NCI-H69 (cell line): ENCODE measurements at places on chromosomes 4 and X.

GRCh38 chr4:1502976-1503375 lies 96.7 kb upstream of the NKX1-1 start:
- DNase-seq = no peak

DNA sequence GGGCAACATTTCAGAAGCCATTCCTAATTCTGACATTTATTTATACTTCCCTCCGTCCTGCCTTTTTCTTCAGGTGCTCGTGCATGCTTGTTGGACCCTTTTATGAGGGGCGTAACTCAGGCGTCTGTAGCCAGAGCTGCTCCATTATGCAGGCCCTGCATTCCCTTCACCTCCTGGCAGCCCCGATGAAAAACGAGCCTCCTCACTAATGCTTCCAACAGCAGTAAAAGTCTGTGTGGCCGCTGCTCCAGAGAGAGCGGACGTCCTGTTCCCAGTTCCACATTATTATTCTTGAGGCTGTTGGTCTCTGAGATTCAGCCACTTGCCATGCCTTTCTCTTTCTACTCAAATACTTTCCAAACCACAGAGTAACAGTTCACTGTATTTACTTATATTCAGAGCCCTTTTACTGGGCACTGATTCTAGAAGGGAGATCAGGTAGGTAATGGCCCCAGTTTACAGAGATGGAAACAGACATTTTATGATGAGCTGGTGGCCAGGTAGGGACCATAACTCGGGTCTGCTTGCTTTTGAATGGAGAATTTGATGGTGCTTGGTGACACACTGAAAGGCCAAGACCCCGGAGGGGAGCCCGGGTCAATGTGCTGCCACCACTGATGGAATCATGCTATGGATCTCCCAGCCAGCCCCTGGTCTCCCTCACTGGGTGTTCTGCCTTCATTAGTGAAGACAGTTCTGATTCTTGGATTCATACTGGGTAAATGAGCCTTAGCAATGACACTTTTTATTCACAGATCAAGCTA lies 101.0 kb downstream of the GATB start:
- DNase-seq = no peak

DNA sequence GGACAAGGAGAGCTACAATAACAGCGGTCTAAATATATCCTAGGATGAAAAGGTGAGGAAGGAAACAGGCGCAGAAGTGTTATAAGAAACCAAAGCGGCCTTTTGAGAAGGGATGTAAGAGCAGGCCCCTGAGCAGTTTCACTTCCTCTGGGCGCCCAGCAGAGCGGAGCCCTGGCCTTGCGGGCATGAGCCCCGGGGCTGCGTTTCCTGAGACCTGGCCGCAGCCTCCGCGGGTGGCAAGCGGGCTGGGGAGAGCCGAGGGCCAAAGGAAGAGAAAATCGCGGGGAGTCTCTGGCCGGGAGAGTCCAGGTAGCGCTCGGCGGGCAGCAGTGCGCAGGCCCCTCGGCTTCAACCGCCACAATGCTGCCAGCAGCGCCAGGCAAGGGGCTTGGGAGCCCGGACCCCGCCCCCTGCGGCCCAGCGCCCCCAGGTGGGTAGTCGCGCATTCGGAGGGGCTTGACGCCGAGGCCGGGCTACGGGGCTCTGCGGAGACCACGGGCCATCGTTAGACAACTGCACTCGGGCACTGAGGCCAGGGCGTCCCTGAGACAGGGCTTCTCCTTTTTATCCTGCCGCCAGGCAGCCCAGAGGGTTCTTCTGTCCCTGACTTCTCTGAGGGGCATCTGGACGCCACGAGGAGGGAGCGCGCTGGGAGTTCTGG lies at the start of gene BANK1:
Gene BANK1 (plus strand): TSS at position 210 of the 661 bp plus-strand sequence. CDS start 151 bp downstream, at position 361.
- peak; percentile 89 for DNase-seq

GRCh38 chr4:87240341-87240740 lies 19.9 kb upstream of the KLHL8 start:
- DNase-seq = peak; percentile 89

DNA sequence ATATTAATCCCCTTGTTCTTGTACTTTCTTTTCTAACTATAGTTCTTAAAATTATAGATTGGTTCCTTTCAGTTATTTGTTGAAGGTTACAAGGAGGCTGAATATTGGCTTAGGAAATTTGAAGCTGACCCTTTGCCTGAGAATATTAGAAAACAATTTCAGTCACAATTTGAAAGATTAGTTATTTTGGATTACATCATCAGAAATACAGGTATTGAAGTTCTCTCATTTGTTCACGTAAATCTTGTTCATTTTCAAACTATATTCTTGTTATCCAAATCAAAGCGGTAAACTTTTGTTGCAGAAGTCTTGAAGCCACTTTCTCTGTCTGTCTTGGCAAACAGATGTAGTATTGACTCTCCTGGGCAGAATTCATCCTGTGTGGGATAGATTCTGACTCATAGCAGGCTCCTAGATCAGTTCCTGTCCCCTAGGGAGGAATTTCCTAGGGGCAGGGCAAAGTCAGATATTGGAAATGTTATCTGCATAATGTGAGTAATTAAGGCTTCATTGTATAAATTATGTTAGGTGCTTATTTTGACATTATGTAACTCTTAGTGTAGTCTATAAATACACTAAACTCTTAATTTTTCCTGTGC lies 25.2 kb downstream of the PI4K2B start:
- no peak for DNase-seq

DNA sequence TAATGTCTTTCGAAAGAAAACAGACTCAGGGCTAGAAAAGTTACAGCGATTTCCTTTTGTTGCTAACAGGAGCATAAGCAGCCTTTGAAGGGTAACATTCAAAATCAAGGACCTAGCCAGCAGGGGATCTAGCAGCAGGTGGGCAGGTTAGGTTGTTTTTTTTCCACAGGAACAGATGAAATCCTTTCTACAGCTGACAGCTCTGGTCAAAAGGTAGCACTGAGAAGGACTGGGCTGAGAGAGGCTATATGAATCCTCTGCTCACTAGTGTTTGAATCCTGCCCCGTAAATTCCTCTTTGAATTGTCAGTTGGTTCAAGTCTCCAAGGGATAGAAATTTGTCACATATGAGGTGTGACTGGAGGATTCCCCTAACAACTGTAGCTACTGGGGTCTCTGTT lies 188.2 kb downstream of the SH2D1A start:
- no peak for DNase-seq

- no peak for DNase-seq
These were observed 5.8 kb upstream of the TMEM271 start for GRCh38 chr4:581753-582361.

DNA sequence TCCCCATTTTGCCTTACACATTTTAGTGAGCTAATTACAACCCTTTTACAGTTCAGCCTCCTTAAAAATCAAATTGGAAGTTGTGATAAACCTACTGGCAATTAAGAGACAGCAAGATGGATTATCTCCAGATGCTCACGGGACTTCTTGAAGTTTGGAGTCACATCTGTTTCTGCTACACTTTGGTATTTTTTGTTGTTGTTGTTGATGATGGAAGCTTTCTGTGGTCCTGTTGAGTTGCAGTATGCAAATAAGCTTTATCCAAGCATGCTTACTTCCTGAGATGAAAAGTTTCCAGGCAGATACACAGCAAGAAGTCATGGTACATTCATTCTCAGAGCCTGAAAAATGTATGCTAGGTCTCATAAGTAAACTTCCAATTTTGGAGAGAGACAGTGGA lies 670.0 kb upstream of the AMOT start:
- no peak for DNase-seq

GRCh38 chr4:38980903-38981676 lies 51.1 kb downstream of the TMEM156 start:
- no peak for DNase-seq

- DNase-seq = peak; percentile 79
These were observed 330.5 kb upstream of the AADAT start for GRCh38 chr4:170420255-170420693.

- no peak for DNase-seq
These were observed 237.8 kb upstream of the ANXA3 start for GRCh38 chr4:78313754-78314120.

- peak; percentile 2 for DNase-seq
These were observed 296.8 kb upstream of the PABPC5 start for GRCh38 chrX:91137883-91138282.

DNA sequence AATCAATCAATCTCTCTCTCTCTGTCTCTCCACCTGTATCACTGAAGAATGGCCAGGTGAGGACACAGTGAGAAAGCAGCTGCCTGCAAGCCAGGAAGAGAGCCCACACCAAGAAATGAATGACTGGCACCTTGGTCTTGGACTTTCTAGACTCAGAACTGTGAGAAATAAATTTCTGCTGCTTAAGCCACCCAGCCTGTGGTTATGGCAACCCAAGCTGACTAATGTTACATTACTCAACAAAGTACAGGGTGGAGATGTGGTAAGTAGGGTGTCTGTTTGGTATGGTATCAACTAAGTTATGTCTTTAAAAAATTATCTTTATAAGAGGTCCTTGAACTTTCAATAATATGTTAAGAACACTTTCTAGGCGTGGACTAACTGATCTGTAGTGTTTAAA lies 159.3 kb downstream of the EPHA5 start:
- DNase-seq = no peak

GRCh38 chrX:57652705-57653104 lies 27.4 kb downstream of the NLRP2B start:
- no peak for DNase-seq

DNA sequence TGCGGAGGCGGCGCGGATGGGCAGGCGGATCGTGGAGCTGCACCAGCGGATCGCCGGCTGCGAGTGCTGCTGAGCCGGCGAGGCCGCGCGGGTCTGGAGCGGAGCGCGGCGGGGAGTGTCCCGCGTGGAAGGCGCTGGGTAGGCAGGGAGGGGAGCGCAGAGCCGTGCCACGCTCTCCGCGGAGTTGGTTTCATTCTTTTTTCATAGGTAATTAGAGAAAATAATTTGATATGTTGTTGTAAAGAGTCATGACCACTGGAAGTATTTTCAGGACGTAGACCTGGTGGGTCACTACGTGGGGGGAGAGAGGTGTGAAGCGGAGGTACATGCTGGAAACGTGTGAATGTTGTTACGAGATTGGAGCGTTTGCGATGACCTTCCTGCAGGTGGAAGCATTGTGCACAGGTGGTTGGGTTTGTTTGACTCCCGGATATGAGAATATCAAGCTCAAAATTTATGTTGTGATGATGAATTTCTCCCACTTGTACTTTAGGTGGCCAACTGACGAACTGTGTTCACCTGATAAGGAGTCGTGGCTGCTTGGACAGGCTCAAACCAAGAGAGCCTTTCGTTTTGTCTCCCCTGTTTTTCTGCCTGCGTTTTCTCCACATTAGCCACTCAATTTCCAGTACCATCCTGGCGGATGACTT lies 19.1 kb upstream of the S100P start:
- peak; percentile 65 for DNase-seq

DNA sequence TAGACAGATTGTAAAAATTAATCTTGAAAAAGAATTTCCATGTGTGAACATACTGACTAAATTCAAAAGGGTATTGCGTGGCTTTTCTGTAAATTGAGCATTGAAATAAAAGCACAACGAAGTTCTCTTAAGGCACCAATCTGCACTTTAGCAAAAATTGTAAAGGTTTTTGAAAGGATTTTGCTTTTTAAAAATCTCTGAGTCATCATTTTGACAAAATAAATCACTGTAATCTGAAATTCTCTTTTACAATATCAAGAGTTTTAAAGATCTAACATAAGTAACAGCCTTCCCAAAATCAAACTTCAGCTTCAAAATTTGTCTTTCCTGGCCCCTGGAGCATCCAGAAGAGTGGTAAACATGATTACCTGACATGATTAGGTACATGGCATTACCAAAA lies 830.9 kb upstream of the AGA start:
- DNase-seq = no peak

DNA sequence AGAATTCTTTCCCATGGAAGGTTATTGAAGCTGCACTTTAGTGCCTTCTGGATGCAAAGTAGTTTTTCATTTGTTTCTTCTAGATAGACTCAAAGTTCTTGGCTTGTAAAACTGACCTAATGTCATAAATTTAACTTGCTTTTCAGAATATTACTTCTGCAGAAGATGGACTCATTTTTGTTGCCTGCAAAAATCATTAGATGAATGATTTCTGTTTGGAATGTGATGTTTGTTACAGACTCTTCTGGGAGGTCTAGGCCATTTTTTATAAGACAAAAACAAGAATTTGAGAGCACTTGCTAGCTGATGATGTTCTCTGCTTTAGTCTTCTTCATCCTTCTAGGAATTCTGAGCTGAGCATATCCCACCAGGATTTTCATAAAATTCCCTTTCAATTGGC lies 308.6 kb upstream of the GIMD1 start:
- no peak for DNase-seq

DNA sequence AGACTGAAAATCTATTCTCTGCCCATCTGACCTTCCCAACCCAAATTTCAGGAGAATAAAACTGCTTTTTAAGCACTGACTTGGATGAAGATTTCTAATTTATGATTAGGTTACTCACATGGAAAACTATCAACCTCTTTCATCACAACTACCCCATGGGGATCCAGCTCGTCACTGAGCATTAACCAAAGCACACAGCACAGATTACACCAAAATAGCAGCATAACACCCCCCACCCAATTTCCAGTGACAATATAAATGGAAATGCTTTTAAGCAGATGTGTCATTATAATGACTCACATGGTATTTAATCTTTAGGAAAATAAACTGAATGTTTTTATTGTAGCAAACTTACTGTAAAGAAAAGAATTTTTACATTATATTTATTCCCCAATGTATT lies 9.7 kb downstream of the SERTM2 start:
- DNase-seq = peak; percentile 73

GRCh38 chrX:12425496-12425895 lies 287.2 kb downstream of the FRMPD4 start:
- no peak for DNase-seq

DNA sequence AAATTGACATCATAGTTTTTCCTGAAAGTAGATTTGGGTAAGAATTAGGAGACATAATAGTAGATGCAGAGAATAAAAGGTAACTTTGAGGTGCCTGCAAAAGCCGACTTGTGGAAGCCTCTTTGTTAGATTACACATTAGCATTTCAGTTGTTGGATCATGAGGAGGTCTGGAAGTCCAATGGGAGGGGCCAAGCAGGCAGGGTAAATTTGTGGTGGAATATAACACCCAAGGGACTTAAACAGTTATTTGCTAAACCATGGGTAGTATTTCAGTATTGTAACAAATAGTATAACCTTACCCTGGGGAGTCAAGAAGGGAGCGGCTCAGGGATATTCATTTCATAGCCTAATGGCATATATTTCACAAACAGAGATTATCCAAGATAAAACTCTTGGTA lies 810.7 kb upstream of the AMOT start:
- no peak for DNase-seq

- no peak for DNase-seq
These were observed 1668.7 kb upstream of the PCDH7 start for GRCh38 chr4:29051381-29051965.
